Epithelial cell of proximal tubule (primary cell): ENCODE measurements at places on chromosomes 1 and 21.

DNA sequence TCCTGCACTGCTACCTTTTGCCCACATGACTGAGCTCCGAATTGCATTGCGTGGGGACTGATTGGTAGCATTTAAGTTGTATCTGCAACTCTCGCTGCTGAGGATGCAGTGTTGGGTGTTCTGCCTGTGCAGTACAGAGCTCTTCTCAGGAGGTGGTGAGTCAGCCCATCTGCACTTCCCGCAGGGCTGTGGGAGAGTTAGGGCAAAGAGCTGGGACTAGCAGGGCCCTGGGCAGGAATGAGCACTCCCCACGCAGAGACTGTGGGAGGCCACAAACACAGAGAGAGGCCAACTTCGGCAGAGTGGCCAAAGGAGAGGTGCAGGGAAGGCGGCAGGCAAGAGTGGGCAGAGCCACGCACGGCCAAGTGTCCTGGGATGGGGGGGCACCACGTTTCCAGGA lies 244.7 kb downstream of the SIPA1L2 start:
- no peak for DNase-seq

- DNase-seq = no peak
Measured at GRCh38 chr1:40630488-40631223, 34.8 kb downstream of the RIMS3 start.

DNA sequence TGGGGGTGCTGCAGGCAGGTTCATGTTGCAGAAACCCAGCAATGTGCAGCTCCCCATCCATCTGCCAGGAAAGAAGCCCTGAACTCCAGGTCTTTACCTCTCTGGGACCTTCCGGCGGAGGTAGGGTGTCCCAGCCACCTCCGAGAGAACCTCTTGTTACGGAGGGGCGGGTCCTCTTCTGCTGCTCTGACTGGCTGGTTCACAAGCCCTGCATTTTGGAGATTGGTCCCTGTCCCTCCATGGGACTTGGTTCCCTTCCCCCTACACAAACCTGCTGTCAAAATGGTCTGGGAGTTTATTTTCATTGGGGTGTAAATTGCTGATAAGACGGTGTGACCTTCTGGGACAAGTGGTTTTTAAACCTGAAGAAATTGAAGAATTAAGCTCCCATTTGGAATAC lies 8.0 kb upstream of the CELSR2 start:
- DNase-seq = no peak

DNA sequence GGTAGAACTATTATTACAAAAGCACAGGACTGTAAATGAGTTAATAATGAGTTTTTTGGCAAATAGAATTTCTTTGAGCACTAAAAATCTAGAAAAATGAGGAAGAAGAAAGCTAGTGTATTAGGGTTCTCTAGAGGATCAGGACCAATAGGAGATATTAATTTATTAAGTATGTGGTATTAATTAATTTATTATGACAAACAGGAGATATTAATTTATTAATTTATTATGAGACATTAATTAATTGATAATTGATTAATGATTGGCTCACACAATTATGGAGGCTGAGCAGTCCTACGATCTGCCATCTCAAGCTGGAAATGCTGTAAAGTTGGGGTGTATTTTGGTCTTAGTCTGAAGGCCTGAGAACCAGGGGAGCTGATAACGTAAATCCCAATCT lies 31.2 kb downstream of the PLA2G4A start:
- DNase-seq = no peak

DNA sequence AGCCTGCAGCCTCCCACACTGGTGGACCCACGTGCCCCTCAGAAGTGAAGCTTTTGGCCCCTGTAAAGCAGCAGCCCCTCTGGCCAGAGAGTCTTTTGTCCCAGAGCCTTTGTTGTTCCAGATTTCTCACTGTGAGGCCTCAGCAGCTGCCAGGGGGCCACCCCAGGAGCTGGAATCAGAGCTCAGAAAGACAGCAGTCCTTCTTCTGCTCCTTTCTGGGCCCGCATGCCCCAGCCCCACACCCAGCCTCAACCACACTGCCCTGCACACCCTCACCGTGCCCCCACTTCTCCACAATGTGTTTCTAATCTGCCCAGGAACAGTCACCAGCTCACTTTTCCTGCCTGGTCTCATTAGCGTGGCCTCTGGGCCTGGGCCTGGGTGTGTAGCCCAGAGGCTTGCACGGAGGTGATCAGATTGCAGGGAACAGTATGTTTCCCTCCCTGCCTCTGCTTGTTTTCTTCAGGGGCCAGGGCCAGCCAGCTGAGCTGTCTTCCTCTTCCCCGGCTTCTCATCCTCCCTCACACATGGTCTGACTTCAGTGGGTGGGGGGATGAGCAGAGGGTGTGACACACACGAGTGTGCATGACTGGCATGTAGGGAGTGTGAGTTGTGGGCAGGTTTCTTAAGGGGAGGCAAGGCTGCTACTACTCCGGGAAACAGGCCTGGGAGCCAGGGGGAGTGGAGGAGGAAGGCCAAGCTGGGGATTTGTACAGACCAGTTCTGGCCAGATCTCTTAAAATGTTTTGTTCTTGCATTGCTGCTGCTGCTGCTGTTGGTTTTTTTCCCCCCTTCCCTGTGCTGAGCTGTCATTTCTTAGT lies 82.5 kb upstream of the ZNF648 start:
- DNase-seq = no peak

GRCh38 chr1:165387961-165388360 lies 31.4 kb upstream of the LMX1A start:
- DNase-seq = no peak

DNA sequence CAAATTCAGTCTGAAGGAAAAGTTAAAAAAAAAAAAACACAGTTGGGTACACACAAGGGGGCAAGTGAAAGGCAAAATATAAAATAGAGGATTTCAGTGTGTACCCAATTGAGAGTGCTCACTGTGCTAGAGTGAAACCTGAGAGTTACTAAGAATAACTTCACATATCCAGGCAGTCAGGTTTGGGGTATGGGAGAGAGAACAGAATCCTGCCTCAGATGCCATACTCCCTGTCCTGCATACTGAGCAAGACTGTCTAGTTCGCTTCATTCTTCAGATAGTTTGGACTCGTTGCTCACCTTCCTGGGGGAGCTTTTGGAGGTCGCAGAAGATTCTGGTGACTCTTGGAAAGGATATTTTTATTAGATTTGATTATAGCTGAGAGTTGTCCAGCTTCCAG lies 20.4 kb downstream of the CEP85 start:
- DNase-seq = no peak

DNA sequence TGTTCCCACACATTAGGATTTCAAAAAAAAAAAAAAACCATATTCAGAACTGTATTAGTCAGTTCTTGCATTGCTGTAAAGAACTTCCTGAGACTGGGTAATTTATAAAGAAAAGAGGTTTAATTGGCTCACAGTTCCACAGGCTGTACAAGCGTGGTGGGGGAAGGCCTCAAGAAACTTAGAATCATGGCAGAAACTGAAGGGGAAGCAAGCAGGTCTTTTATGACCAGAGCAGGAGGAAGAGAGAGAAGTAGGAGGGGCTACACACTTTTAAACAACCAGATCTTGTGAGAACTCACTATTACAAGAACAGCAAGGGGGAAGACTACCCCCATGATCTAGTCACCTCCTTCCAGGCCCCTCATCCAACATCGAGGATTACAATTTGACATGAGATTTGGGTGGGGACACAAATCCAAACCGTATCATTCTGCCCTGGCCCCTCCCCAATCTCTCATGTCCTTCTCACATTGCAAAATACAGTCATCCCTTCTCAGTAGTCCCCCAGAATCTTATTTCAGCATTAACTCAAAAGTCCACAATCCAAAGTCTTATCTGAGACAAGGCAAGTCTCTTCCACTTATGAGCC lies 51.8 kb downstream of the POU2F1 start:
- no peak for DNase-seq

GRCh38 chr1:194618101-194618500 lies 1431.7 kb upstream of the B3GALT2 start:
- DNase-seq = no peak

DNA sequence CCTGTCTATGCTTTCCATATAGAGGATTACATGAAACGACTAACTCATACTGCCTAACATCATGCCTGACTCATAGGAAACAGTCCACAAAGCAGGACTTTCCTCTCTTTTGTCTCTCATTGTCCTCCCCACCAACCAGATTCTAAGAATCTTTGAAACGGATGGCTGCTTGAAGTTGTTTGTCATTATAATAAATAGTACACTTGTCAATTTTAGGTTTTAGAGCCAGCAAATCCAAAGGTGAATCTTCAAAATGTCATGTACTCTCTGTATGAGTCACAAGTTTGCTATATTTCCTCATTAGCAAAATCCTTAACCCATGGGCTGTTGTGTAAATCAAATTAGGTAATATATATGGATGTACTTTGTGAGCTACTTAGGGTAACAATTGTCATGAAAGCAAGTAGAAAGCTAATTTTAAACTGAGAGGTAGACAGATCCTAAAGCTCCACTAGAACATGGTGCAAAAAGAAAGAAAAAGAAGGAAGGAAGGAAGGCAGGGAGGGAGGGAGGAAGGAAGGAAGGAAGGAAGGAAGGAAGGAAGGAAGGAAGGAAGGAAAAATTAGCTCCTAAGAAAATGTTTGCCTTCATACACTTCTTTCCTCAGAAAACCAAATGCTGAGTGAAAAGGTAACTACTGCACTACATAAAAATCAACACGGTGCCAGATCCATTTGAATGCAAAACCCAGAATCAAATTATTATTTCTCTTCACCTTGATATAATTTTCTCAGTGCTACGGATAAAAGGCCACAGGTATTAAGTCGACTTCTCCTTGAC lies 129.5 kb upstream of the PRMT6 start:
- DNase-seq = peak; percentile 30

GRCh38 chr1:8910331-8910730 lies 31.8 kb upstream of the ENO1 start:
- no peak for DNase-seq

DNA sequence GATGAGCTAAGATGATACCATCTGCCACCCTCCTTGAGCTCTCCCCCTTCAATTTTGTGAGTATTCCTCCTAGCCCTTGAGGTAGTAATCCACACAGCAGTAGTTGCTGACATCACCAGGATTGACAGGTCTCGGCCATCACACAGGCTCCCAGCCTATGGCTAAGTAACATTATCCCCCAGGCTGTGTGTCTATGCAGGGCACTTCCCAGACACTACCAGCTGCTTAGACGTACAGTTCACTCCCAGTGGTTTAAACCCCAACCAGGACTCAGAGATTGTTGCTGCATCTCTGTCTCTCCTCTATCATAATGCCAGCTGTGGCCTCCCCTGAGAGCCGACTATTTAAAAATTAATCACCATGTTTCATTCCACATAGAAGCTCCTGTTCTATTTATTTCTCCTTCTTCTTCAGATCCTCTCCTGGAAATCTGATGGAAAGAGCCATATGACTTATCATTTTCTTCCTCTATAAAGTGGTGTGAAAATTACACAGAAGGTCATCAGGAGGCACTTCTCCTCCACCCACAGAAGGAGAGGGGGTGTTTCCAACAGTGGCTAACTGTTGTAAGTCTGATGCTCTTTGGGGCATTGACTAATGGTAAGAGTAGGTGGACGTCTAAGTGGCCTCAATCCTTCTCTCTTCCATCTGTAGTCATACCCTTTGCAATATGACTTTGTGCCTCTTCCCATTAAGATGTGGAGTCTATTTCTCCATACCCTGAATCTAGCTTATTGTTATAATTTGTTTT lies 396.3 kb downstream of the SETD4 start:
- no peak for DNase-seq

GRCh38 chr1:157110686-157111085 lies 11.1 kb upstream of the ETV3L start:
- no peak for DNase-seq

DNA sequence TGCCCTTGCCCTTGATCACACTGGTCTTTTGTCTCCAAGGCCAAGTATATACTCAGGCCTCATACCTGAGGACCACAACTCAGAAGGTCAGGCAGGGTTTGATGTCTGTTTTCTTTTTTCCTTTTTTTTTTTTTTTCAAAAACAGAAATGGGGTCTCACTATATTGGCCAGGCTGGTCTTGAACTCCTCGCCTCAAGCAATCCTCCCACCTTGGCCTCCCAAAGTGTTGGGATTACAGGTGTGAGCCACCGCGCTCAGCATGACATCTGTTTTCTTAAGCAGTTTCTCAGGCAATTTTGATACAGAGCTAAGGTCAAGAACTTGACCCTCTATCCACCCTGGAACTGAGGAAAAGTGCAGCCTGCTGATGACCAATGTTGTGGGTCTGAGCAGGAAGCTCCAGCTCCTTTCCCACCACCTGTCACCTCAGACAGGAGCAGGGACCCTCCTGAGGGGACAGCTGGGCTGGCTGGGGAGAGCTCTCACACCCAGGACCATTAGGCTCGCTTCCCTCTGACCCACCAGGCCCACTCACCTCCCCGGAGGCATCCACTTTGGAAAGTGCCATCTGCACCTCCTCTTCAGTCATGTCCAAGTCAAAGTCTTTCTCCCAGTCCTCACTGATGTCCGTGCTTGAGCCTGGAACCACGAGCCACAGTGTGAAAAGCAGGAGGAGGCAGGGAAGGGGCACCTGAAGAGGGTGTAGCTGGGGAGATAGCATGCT lies 5.7 kb downstream of the TSSK3 start:
- no peak for DNase-seq

DNA sequence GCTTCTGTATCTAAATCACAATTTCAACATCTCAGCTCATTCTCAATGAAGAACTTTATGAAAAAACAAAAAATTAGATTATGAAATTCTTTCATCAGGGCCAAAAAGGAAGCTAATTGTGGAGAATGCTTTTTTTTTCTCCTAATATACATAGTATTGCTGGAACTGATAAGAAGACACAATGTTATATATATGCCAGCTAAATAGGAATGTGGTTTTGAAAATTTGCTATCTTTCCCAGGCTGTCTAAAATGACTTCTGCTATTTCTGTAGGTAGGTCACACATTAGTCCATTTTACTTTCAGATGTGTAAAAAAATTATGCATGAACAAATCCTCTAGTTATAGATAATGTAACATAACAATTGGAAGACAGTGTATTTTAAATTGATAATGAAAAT lies 732.9 kb downstream of the RWDD3 start:
- DNase-seq = no peak

DNA sequence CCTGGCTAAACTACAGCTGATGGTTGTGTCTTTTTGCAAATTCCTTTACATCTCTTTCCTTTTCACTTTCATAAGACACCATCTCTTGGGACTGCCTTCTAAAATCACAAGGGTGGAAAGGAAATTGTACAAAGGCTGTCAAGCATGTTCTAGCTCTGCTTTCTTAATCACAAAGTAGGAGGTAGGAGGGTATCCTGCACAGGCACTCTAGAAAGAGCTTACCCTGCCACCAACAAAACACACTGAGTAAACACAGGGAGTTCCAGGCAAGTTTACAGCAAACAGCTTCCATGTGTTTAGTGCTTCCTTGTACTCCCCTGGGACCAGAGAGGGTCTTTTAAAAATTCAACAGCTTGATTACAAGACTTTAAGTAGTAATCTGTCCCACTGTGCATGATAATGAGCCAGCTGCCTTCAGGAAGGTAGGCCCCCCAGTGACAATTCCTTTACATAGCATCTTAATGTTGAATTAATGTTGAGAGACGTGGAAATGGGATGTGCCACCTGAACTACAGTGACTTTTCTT lies 2.4 kb downstream of the PLPP3 start:
- no peak for DNase-seq
